ENCODE measurements at places on chromosomes 1 and 21.

GRCh38 chr1:244647819-244648218 lies 5.1 kb upstream of the DESI2 start:
- no peak for DNase-seq

DNA sequence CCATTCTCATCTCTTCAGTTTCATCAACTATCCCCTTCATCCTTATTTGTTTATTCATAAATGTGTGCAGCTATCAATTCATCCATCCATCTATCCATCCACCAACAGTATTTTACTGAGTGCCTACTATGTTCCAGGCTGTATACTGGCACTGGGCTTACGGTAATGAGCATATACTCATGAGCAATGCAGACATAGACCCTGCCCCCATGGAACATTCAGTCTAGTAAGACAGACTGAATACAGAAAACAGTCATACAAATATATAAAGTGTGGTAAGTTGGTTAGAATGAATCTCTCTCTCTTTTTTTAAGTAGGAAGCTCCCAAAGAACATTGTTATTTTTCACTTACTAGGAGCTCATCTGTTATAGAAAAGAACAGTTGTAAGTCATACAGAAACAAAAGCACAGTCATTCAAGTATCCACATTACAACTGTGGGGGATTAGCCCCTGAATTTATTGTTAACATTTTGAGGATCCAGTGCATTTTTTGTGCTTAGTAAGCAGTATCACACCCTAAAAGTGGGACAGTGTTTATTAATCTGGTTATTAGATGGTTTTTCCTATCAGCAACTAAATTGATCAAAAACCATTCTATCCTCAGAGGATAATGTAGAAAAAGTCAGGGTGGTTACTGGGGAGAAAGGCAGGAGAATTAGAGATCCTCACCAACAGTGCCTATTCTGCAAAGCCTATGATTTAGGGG lies 3.6 kb downstream of the SLC16A4 start:
- DNase-seq: no peak

GRCh38 chr1:90512441-90512840 lies 204.7 kb downstream of the BARHL2 start:
- DNase-seq: no peak

- no peak for DNase-seq
Observed at GRCh38 chr1:218558271-218558810, 213.2 kb downstream of the TGFB2 start.

DNA sequence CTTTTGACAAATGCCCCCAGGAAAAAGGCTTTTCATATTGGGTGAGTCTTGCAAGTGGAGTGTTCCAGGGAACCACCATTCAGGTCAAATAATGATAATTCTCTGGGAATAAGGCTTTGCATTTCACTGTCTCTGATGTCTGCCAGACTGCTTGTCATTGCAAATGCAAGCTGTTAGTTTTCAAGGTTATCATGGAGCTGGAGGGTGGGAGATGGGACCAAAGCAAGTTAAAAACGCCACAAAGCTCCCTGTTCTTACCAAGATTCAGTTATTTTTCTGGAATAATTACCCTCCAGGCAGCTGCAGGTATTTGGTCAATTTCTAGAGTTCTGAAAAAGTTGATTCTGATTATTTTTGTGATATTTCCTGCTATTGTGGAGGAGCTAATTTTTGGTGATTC lies 210.1 kb downstream of the GPR52 start:
- no peak for DNase-seq

DNA sequence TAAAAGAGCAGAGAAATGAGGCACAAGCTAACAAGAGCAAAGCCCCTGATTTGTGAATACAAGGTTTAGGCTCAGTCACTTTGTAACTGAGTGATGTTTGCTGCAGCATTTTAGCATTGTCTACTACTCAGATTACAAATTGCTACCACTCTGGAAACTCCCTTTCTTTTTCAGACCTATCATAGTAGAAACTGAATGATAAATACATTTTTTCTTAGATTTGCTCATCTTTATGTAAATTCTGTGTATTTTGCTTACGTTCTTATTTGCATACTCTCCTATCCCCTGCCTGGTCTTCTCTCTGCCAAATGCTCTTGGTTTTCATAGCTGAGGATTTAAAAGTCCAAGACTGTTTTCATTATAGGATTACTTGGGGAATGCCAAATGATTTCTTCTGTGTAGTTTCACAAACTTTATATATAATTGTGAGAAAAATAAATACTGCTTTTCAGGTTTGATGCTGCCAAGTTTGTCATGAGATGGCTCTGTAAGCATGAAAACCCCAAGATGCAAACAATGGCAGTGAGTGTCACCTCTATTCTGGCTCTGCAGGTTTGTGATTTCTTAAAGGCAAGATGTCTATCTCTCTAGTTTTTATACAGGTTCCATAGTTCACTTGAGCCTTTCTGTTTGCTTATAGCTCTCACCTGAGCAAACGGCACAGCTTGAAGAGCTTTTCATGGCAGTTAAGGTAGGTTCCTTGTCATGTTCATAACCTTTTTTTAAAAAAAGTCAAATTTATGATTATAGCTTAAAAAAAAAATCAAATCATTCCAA lies 24.7 kb downstream of the ZYG11A start:
- DNase-seq: no peak

DNA sequence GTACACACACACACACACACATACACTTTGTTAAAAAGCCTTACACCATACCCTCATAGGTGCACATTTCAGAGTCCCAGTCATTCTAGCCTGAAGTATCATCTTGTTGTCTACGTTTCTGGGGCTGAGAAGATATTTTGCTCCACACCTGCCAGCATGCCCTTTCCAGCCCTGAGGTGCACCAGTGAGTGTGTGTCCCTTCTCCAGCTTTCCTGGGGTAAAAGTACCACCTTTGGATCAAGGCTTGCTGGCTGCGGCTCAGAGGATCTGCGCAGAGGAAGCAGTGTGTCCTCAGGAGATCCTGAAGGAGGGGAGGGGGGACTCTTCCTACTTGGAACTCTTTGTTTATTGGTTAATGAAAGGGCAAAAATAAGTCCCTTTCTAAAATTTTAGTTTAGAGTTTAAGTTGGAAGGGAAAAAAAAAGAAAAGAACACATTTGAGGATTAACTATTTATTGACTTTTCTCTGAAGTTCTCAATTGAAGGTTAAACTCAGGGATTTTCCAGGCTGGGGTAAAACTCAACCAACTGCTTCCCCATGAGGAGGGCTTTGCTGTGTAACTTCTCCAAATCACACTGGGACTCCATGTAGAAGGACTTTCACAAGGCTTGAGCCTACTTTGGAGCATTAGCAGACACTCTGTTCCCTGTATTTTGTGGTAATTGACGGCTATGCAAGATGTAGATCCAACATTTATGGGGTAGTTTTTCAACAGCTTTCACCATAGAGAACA lies 200.3 kb upstream of the SGIP1 start:
- DNase-seq: no peak

DNA sequence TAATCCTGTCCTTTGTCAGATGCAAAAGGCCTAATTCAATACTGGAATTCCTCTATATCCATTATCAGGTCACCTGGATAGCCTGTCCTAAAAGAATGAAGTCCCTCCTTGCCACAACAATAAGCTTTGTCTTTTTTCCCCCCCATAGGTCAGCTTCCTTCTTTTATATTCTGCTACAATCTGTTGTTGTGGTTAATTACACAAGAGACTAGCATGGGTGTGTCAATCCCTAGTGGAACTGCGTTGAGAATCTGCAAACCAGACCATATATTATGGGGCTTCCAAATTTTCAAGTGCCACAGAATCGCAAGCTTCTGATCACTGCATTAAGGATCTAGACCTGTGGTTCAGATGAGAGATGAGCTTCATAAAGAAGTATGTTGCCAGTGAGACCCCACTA lies 349.6 kb downstream of the SMYD3 start:
- no peak for DNase-seq

GRCh38 chr1:206739411-206740076 lies 31.0 kb upstream of the IL19 start:
- no peak for DNase-seq

GRCh38 chr1:87394513-87394912 lies 65.8 kb downstream of the LMO4 start:
- no peak for DNase-seq

- no peak for DNase-seq
Observed at GRCh38 chr21:28332796-28333195, 659.9 kb downstream of the LTN1 start.

- DNase-seq: no peak
Observed at GRCh38 chr1:63155437-63155836, 166.9 kb upstream of the FOXD3 start.

GRCh38 chr1:233518344-233518743 lies 95.6 kb upstream of the KCNK1 start:
- DNase-seq: peak; percentile 13

DNA sequence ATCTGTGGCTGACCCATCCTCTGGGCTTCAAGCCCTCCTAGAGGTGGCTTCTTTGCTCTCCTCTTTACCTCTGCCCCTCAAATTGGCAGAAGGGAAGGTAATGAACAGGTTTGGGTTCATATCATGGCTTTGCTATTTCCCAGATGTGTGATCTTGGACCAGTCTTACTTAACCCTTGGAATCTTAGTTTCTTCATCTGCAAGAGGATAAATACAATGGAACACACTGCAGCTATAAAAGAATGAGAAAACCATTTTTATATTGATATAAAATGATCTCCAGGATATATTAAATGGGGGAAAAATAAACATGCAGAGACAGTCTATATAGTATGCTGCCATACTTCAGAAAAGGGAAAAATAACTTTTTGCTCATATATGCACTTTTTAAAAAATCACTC lies 5.6 kb downstream of the GLMP start:
- no peak for DNase-seq

- DNase-seq: no peak
Observed at GRCh38 chr1:105785021-105785420, 1271.5 kb upstream of the PRMT6 start.

GRCh38 chr1:71509051-71509595 lies 428.3 kb upstream of the ZRANB2 start:
- no peak for DNase-seq

DNA sequence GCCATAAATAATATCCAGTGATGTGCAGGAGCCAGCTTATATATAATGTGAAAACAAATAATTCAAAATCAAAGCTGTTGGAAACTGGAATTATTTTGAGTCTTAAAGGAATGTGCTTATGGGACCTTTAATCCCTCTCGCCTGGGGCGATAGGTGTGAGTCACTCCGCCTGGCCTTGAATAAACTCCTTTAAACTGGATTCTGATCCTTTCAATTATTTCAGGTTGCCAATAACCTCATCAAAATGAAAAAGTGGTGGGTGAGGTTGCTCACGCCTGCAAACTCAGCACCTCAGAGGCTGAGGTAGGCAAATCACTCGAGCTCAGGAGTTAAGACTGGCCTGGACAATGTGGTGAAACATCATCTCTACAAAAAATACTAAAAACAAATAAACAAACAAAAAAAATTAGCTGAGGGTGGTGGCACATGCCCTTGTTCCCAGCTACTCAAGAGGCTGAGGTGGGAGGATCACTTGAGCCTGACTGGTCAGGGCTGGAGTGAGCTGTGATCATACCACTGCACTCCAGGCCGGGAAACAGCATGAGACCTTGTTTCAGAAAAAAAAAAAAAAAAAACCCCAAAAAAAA lies 11.4 kb upstream of the SLC2A5 start:
- DNase-seq: peak; percentile 32

DNA sequence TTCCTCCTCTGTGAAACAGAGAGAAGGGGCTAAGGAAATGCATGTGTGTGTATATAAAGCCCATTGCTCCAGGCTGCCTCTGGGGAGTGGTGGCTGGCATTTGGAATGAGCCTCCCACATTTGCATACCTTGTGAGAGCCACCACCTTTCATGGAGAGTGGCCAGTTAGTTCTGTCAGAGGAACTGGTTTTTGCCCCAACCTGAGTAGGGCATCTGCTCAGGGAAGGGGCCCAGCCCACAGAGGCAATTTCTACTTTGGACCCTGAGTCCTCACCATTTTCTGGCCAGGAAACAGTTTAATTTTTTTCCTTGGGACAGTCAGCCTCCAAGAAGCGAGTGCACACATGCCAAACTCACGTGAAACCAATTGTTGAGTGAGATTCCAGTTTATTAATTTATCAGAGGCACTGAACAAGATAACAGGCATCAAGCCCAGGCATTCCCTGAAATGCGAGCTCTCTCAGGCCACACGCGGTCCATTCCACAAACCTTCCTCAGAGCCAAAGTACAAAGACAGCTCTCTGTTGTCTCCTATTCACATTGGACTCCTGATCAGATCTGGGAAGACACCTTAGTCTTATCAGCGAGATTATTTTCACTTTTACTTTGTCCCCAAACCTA lies 1.0 kb upstream of the SLC6A9 start:
- no peak for DNase-seq

DNA sequence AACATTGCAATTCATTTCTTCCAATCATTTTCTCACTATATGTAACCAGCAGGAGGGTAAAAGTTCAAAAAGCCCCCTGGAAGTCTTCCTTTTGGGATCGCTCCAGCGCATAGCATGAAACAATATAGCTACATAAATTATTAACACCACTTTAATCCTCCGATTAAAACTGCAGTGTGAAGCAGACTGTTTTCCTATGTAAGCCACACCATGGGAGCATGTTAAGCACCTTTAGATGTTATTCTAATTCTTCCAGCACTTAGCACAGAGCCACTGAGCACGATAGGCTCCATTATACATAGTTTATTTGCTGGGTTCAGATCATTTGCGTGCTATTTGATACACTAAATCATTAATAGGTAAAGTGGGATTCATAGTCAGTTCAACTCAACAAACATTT lies 18.4 kb upstream of the GADD45A start:
- no peak for DNase-seq

DNA sequence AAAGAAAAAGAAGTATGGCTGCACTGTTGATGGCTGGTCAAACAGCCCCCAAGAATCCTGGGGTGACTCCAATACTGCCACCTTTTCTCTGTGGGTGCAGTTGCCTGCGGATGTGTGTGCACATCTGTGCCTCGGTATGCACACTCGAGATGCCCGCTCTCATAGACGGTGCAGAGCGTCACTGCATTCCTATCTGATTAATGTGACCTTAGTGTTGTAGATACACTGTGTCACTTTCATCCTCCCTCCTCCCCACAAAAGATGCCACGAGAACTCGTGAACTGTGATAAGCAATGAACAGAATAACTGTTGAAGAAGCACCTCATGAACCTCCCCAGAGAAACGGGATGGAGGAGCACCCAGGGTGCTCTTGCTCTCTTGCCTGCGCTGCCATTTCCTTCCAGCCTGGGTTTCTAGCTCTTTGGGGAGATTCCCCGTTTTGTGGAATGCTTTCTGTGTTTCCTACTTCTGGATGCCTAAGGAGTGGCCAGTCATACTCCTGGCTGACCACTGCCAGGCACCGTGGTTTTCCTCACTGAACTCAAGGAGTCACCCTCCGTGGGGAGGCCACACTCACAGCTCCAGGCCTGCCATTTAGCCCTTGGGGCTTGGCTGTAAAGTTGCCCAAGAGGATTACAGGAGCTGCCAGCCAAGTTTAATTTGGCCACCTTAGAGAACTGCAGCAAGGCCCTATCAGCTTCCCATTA lies 32.0 kb downstream of the NTPCR start:
- DNase-seq: peak; percentile 40

DNA sequence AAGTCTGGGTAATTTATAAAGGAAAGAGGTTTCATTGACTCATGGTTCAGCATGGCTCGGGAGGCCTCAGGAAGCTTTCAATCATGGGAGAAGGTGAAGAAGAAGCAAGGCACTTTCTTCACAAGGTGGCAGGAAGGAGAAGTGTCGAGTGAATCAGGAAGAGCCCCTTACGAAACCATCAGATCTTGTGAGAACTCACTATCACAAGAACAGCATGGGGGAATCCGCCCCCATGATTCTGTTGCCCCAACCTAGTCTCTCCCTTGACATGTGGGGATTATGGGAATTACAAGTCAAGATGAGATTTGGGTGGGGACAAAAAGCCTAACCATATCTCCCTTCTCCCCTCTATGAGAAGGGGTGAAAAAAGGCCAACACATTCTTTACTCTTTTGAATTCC lies 11.2 kb upstream of the IVNS1ABP start:
- DNase-seq: no peak

Data from astrocyte of the spinal cord (primary cell).